ENCODE measurements at places on chromosomes 2 and 18.
A peak's percentile ranks its signal among the peaks of the same experiment; 100 is the strongest.

DNA sequence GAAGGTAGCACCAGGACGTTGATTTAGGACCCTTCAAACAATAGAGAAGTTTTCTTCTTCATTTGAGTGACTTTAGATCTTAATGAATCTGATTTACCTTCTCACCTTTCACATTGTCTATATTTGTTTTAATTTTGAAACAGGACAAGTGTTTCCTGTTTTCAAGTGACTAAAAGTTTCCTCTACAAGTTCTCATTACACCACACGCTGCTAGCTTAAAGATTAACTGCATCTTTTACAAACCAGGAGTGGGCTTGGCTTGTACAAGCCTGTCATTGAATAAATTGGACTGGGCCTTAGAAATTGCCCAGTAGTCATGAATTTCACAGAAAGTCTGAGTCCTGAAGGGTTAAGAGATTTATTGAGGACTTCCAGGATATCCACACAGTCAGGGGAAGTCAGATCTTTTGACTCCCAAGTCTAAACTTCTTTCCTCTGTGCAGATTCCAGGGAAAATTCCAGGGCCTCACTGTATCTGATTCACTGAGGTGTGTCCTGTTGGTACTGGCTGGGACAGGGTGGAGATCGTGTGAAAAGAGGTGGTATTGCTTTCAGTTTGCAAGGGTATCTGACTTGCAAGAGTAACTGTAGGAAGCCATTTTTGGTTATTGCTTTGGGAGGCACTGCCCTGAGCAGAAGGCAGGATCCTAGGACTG lies 3.4 kb downstream of the SGPP2 start:
- DNase-seq: no peak

- no peak for DNase-seq
These were observed 3.5 kb upstream of the KCNF1 start for GRCh38 chr2:10908195-10908594.

- DNase-seq: no peak
These were observed 27.0 kb upstream of the THUMPD2 start for GRCh38 chr2:39805936-39806608.

GRCh38 chr2:159063677-159064076 lies 95.2 kb downstream of the TANC1 start:
- no peak for DNase-seq

GRCh38 chr2:136362676-136363390 lies 244.9 kb upstream of the CXCR4 start:
- DNase-seq: no peak

- no peak for DNase-seq
These were observed 25.4 kb downstream of the KCNG2 start for GRCh38 chr18:79823120-79823519.

DNA sequence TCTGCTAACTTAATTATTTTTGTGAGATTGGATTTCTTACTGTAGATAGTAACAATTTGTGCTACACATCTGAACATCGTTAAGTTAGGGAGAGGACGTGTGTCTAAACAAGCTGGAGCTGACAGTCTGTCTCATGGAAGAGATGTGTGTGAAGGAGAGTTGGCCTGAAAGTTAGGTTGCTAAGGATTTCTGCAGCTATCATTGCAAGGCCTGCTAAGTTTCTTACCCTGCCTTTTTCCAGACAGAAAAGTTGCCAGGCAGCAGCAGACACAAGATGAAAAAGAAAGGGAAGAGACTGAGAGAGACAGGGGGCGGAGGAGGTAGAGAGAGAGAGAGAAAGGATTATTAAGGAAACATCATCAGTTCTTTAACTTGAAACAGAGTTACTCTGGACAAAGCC lies 4.1 kb upstream of the LRP1B start:
- no peak for DNase-seq

- DNase-seq: peak; percentile 67
These were observed 63.3 kb downstream of the BOD1L2 start for GRCh38 chr18:57210107-57210715.

Data from left cardiac atrium (tissue), 4 donors.